Ureter (tissue), 1 donor: ENCODE measurements at places on chromosomes 6 and 20.

DNA sequence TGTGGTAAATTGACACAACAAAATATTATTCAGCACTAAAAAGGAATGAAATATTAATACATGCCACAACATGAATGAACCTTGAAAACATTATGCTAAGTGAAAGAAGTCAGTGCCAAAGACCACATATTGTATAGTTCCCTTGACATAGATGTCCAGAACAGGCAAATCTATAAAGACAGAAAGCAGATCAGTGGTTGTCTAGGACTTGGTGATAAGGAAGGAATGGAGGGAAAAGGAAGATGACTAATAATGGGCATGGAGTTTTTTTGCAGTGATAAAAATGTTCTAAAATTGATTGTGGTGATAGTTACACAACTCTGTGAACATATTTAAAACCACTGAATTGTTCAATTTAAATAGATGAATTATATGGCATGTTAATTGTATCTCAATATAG is 32.5 kb downstream of the TBX18 start:
- DNase-seq = no peak

DNA sequence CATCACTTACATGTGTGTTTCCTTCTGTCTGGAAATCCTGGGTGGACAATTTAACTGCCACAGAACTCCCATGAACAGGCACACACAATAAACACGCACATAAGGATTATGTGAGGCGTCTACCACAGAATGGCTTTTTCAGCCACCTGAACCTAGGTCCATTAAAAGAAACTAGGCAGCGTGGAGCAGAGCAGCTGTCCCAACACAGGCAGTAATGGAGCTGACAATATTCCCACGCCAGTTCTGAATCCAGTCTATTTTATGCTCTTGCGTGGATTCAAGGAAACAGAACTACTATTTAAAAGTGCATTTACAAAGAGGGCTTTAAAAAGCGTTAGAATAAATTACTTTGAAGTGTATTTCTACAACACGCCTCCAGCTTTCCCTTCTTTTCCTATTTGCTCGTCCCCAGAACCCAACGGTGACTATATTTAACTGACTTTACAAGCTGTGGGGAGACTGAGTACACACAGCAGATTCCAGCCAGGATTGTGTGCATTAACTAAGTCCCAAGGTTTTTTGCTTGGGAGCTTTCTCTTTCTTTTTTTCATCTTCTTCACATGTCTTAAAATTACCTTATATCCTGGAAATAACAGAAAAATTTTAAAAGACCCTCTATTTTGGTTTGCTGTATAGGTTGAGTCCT is 95.9 kb downstream of the GMDS start:
- DNase-seq = no peak

DNA sequence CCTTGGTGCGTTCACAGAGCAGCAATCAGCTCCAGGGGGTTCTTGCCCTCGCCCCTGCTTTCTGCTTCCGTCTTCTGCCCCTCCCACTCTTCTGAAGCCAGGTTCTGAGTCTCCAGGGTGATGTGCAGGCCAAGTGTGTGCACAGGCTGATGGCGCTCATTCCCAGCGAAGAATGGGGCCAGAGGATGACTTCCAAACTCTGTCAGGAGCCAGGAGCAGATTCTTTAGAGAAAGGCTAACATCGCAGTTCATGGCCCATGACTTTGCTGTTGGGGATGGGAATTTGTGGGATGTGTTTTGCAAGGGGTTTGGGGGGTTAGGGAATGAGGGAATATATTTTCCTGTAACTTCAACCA is 56.1 kb upstream of the CCN6 start:
- no peak for DNase-seq

DNA sequence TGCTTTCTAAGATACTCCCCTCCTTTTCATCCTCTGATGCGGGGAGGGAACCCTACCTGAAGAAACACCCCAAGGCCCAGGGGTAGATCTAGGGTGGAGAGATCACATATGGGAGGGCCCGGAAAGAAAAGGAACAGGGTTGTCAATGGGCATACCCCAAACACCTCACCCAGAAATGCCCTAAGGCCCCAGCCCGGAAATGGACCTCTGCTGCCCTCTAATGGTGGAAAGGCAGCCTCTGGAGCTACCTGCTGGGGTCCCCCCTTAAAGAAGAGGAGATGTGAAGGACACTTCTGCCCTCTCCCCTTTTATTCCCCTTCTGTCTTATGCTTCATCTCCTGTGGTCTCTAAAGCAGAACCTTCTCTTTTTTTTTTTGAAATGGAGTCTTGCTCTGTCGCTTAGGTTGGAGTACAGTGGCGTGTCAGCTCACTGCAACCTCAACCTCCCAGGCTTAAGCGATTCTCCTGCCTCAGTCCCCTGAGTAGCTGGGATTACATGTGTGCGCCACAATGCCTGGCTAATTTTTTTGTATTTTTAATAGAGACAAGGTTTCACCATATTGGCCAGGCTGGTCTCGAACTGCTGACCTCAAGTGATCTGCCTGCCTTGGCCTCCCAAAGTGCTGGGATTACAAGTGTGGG is 458 bp upstream of the ARMC12 start:
- DNase-seq = peak; percentile 87

- DNase-seq = no peak
These were observed 34.9 kb downstream of the RNF24 start for GRCh38 chr20:3980260-3981131.

- no peak for DNase-seq
These were observed 94.8 kb upstream of the PTPRT start for GRCh38 chr20:43284486-43284885.

- DNase-seq = no peak
These were observed 268.5 kb upstream of the EXOC2 start for GRCh38 chr6:961407-961960.

DNA sequence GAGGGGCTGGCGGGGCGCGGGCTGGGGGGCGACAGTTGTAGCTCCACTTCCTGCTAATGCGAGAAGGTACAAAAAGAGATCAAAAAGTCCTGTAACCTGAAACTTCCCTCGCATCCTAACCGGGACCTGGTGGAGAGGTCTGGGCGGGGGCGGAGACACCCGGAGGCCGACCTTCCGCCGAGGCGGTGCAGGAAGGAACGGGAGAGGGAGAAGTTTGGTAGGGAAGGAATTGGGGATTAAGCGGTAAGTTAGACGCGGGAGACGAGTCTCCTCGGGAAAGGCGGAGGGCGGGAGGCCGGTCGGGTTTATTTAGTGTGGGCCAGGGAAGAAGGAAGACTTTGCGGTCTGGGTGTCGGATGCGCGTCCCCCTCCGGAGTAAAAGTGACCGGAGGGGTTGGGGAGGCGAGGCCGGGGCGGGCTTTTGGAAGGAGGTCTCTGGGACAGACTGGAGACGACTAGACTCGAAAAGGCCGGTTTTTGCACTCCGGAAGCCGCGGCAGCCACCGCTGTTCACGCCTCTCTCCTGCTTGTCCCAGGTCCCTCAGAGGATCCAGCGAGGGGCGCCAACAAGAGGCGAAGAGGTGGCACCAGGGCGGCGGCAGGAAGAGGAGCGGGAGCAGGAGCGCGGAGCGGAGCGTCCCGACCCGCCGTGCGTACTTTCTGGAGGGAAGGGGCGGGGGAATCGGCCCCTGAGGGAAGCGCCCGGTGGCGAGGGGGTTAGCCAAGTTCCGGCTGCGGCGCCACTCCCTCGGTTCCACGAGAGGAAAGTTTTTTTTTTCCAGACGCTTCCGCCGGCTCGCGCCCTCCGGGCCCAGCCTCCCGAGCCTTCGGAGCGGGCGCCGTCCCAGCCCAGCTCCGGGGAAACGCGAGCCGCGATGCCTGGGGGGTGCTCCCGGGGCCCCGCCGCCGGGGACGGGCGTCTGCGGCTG is 734 bp downstream of the TPBG start:
- DNase-seq = peak; percentile 61
